ENCODE measurements at places on chromosomes 12 and 14.

DNA sequence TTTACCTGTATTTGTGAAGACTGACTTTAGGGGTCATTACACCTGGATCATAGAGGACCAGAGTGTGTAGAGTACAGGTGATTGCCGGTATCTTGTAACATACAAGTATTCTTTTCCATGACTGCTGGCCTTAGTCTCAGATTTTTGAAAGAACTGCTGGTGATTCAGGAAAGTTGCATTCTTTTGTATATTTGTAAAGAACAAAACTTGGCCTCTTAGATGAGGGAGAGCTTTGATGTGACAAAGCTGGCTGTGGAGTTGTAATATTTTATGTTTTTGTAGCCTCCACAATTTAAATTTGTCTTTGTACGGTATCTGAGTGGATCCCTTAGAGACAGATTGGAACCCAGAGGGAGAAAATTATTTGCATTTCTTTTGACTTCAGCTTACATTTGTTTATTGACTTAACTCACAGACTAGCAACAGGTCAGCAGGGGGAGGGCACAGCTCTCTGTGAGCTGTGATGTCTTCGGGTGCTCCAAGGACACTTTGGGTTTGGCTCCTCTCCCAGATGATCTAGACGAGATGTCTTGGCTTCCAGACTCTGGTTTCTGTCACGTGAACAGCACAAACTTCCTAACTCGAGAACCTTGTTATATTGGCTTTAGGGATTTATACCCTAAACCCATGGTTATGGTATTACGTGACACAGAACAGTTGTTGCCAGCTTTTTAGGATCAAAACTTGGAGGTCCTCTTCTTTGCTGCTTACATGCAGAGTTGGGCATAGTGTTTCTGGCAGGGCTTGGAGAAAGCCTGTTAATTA, 65.9 kb downstream of the DAAM1 start:
- peak; percentile 48 for DNase-seq

DNA sequence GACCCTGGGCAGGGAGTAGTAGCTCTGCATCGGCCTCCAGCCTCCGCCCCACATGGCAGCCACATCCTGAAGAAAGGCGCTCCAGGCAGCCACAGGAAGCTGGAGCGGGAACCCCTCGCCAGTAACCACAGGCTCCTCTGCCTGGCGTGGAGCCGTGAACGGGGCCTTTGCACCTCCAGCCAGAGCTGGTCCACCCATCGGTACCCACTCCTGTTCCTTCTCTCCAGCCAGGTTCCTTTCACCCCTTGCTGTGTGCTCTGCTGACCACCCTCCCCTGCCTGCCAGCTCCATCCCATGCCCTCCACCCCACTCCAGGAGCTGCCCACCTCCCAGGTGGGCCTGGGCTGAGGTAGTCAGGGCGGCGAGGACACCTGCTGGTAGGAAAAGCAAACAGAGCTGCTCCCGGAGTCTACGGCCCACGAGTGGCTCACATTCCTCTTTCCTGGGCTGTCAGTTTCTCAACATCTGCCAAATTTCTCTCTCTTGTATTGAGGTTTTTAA, 2.7 kb downstream of the TGFB3 start:
- DNase-seq: peak; percentile 34

- no peak for DNase-seq
Measured at GRCh38 chr14:53472306-53472705, 319.2 kb upstream of the DDHD1 start.

DNA sequence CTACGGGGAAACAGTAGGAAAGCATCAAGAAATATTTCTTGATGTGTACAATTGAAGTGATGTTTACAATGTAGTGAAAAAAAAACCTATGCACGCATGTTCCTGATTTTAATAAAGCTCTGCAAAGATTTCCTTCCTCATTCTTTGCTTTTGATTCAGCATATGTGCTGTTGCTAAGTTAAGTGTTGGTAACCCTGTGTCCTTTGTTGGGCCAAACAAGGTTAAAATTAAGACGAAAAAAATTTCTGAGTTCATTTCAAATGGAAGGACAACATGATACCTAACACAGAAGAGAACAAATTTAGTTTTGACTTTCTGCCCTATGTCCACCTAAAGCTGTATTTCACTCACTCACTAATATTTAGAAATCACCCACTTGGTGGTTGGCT, 62.8 kb downstream of the PPP2R5C start:
- no peak for DNase-seq

GRCh38 chr14:73263606-73264005, 26.3 kb downstream of the PAPLN start:
- DNase-seq: no peak
